SJSA1 (cell line): ENCODE measurements at places on chromosomes 3 and 15. TPM values are rescaled to one million over a fixed set of nuclear protein-coding genes. Genes with fewer than 3 reads are reported as not detected.

Gene KLHL40
- total RNA-seq = not detected in 2 replicates

DNA sequence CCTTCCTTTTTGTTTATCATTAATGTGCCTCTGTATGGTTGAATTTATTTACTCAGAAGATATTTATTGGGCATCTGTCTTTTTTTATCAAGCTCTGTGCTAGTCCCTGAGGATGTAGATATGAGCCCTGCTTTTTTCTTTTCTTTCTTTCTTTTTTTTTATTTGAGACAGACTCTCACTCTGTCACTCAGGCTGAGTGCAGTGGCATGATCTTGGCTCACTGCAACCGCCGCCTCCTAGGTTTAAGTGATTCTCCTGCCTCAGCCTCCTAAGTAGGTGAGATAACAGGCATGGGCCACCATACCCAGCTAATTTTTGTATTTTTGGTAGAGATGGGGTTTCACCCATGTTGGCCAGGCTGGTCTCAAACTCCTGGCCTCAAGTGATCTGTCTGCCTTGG, 58.5 kb downstream of the MBNL1 start:
- DNase-seq = no peak

Gene ATP8B4
- 0.16 TPM in 1 of 2 replicates, not detected in the other for total RNA-seq

Gene MOBP
- total RNA-seq = not detected in 2 replicates

DNA sequence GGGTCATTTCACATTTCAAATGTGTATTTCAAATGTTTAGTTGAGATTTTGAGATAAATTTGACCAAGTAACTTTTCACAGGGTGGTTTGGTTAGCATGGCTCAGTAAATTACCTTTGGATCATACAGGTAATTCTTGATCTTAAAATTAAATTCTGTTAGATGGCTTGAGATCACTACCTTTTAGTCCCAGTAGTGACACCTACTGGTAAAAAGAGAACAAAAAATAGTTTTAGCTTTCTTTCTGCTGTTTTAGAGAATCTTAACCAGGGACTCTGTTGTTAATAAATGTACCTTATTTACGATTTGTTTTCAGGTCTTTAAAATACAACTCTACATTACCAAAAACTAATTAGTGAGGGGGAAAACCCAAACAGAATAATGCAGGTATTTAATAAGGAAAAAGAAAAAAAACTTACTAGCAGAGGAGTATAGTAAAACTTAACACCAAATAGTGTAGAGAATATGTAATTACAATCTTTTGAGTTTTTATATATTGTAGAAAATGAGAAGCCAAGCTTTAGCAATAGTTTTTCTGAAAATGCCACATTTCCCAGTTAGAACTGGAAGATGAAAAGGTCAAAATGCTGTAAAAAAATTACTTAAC, 620.3 kb upstream of the AGTR1 start:
- peak; percentile 22 for DNase-seq

Gene GOLGA6D
- total RNA-seq = not detected in 2 replicates

Gene C15orf39
- 21.8 and 22.7 TPM in 2 replicates for total RNA-seq
